ENCODE measurements at places on chromosomes 6 and 20.

DNA sequence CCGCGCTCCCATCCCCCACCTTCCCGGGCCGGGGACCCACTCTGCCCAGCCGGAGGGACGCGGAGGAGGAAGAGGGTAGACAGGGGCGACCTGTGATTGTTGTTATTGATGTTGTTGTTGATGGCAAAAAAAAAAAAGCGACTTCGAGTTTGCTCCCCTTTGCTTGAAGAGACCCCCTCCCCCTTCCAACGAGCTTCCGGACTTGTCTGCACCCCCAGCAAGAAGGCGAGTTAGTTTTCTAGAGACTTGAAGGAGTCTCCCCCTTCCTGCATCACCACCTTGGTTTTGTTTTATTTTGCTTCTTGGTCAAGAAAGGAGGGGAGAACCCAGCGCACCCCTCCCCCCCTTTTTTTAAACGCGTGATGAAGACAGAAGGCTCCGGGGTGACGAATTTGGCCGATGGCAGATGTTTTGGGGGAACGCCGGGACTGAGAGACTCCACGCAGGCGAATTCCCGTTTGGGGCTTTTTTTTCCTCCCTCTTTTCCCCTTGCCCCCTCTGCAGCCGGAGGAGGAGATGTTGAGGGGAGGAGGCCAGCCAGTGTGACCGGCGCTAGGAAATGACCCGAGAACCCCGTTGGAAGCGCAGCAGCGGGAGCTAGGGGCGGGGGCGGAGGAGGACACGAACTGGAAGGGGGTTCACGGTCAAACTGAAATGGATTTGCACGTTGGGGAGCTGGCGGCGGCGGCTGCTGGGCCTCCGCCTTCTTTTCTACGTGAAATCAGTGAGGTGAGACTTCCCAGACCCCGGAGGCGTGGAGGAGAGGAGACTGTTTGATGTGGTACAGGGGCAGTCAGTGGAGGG, 2.8 kb downstream of the SOX4 start:
- DNase-seq: peak; percentile 78

DNA sequence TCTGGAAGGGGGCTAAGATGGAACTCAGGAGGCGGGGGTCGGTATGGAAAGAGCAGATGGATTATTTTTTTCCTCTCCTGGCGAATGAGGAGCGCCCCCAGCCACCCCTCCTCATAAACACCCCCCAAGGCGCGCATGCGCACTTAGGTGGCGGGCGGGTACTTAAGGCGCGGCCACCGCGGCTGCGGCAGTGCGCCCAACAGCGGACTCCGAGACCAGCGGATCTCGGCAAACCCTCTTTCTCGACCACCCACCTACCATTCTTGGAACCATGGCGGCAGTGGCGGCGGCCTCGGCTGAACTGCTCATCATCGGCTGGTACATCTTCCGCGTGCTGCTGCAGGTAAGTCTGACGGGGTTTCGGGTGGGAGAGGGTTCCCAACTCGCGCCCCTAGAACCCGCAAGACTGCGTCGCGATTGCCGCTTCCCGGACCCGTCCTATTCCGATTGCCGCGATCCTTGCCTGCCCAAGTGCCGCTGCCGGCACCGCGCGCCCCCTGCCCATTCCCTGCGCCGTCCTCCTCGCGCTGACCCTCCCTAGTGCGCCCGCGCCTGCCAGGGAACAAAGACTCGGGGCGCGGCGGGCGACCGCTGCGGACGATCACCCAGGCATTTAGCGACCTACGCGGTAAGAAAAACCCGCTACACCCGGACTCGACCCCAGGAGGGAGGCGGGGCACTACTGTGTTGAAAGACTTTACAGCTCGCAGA, at the start of gene NNAT:
NNAT (plus strand) TSS at position 190 of the 711 bp plus-strand sequence; CDS start at position 272, 82 bp downstream.
- DNase-seq: no peak

- DNase-seq: peak; percentile 95
Measured at GRCh38 chr6:31541658-31542521, at the start of gene DDX39B. TSS of gene DDX39B (minus strand) at chr6:31542003. CDS start at chr6:31540532, 1,471 bp downstream.

- no peak for DNase-seq
Measured at GRCh38 chr6:108588586-108588985, 27.9 kb downstream of the FOXO3 start.

GRCh38 chr20:22379472-22379871, 204.9 kb downstream of the FOXA2 start:
- DNase-seq: no peak

GRCh38 chr20:1920252-1920651, 25.0 kb downstream of the SIRPA start:
- no peak for DNase-seq

DNA sequence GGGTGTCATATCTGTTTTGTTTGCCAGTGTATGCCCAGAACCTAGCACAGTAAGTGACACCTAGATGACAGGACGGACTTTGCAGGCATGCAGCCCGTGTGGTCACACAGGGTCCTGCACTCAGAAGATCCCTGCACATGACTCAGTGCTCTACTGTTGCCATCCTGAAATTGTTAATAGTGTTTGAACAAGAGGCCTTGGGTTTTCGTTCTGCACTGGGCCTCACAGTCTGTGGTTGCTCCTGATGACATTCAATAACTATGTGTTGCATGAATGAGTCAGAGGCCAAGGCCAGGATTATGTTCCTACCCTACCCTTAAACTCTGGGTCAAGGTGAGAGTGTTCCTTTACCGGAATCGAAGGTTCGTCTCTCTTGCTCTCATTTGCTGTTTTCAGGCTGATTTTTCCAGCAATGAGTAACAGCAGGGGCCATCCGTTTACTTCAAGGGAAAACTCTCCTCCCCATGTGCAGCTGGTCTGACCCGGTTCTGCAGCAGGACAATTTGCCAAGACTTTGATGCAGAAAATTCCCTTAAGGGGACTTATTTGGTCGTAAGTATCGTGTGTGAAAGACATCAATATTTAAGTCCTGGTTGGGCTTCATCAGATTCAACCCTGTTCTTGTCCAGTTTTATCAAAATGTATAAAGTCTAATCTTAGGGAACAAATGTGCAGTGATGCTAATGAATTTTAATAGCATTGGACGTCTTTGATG, 13.0 kb upstream of the PFDN4 start:
- no peak for DNase-seq

- no peak for DNase-seq
Measured at GRCh38 chr6:169799474-169799926, 48.1 kb downstream of the ERMARD start.

DNA sequence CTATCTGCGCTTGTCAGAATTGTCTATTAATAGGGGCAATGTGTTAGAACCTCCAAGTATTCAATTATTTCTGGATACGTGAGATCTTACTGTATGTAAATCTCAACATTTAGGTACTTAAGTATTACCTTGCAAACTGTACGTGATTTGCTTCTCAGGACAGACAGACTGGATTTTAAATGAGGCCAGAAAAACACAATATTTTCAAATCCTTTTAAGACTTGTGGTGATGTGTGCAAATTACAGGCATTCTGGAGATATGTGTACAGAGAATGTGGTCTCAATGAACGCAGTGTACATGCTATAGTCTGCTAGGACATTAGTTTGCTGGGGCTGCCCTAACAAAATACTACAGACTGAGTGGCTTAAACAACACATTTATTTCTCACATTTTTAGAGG, 16.9 kb downstream of the CCR6 start:
- no peak for DNase-seq

GRCh38 chr6:38067263-38067980, 247.9 kb downstream of the ZFAND3 start:
- no peak for DNase-seq

- DNase-seq: no peak
Measured at GRCh38 chr6:122151763-122152162, 247.7 kb upstream of the HSF2 start.

GRCh38 chr20:62390317-62391164, 3.6 kb downstream of the RPS21 start:
- no peak for DNase-seq

DNA sequence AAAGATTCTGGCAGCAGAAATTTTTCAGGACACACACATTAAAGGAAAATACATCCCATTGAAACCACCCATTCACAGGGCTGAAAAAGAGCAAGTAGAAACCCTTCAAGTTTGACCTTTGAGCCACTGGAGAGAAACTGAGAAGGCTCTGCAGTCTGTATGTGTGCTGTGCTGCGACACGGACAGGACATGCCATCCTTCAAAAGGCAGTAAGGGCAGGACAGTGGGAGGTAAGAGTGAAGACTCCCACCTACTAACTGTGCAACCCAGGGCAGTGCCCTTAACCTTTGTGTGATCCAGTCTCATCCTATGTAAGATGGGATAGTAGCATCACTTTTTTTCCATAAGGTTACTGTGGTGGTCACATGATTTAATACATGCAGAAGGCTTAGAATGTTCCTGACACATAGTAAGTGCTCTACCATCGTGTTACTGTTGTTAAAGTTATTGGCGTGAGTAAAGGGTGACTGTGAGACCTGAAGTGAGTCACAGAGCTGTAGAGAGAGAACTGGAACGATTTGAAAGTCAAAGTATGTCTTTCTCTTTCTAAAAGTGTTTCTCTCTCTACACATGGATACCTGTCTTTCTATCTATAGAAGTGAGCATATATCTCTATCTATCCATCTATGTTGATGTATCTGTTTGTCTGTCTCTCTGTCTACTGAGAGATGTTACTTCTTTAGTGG, 153.7 kb upstream of the OLIG3 start:
- DNase-seq: no peak

GRCh38 chr6:44062771-44063560, 64.3 kb downstream of the MRPL14 start:
- DNase-seq: no peak

DNA sequence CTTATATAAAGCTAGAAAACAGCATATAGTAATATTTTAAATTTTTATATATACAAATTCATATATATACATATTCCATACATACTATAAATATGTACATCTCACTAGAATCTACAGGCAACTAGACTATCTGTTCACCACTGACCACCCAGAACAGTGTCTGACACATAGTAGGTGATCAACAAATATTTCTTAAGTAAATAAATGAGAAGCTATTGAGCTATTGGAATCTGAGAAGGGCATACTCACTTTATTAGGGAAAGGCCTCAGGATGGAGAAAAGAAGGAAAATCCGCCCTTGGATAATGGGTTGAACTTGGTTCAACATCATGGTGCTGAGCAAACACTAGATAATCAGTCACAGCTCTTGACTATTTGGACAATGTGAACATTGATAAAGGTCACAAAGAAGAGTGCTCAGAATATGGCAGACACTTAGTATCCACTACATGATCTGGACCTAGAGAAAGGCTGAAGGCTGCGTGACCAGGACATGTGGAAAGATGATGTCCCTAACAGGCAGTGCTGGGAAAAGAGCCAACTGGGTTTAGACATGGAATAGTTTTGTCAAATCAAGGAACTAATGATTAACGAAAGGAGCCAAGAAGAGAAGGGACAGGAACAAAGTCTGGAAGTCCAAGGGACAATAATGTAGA, 186.1 kb downstream of the TASP1 start:
- DNase-seq: no peak

GRCh38 chr20:33569802-33570391, 80.0 kb downstream of the CBFA2T2 start:
- DNase-seq: peak; percentile 18

- DNase-seq: no peak
Measured at GRCh38 chr6:82739303-82739702, 326.3 kb downstream of the UBE3D start.

DNA sequence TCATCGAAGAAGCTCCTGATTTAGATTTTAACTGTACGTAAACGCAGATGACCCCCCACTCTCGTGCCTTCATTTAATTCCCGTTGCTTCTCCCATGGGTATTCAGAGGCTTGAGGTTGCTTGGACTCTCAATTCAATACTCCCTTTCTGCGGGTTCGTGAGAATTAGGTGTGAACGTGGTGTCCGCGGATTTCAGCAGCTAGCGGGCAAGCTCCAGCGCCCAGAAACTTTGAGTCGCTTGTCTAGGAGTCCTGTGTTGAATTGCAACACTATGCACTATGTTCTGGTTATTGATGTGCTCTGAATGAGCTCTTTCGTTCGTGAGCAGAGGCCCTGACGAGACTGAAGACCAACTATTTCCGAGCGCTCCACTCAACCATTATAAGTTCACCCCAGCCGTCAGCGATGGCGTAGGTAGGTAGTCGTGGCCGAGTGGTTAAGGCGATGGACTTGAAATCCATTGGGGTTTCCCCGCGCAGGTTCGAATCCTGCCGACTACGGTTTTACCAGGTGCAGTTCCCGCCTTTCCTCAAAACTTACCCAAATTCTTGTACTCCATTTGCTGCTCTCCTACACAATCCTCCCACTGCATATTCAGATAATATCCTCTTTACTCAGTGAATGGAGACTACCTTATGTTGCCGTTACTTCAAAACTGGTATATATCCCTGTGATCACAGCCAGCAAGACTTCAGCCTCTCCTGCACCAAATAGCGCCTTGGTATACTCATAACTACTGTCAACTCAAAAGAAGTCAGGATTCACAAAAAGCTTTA, 72.6 kb upstream of the ZNF184 start:
- DNase-seq: no peak

- no peak for DNase-seq
Measured at GRCh38 chr6:110183292-110183885, 3.2 kb downstream of the CDC40 start.

- DNase-seq: no peak
Measured at GRCh38 chr20:9514072-9514460, 324 bp upstream of the LAMP5 start.

DNA sequence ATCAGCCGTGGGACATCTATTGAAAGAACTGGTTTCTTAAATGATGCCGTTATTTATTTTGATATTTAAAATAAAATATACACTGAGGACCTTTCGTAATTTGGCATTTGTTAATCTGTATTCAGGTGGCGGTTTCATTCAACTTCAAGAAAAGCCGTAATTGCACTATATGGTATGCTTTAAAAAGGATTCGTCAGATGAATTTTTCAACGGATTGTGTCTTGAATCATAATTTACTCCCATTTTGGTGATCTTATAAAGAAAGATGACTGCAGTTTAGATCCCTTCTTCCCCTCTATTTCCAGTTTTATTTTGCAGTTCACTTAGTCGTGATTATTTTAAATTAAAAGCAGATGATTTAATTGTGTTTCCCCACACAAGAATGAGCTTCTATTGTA, 761 bp downstream of the KLHL32 start:
- DNase-seq: peak; percentile 38

GRCh38 chr20:59147586-59147985, 16.0 kb upstream of the ZNF831 start:
- no peak for DNase-seq

GRCh38 chr6:41346441-41346840, 11.0 kb downstream of the NCR2 start:
- DNase-seq: no peak

Data from NCI-H1092 treated with DMSO at 0.1 percent for 48 hours (cell line).